Activated CD4-positive, alpha-beta T cell treated with anti-CD3 and anti-CD28 coated beads, Interleukin-2, amount 10 ng/mL, durations not matched to agents 7 days and 5 days (primary cell): ENCODE measurements at places on chromosomes 2 and 18. TPM values are rescaled to one million over a fixed set of nuclear protein-coding genes. Genes with fewer than 3 reads are reported as not detected.

- no peak for DNase-seq
These were observed 42.8 kb upstream of the COL3A1 start for GRCh38 chr2:188931361-188931760.

AOX1 gene
- total RNA-seq, result 0.22 TPM

ATRAID gene
- total RNA-seq, result 81.8 TPM

PRKAG3 gene
- total RNA-seq, result not detected

DNA sequence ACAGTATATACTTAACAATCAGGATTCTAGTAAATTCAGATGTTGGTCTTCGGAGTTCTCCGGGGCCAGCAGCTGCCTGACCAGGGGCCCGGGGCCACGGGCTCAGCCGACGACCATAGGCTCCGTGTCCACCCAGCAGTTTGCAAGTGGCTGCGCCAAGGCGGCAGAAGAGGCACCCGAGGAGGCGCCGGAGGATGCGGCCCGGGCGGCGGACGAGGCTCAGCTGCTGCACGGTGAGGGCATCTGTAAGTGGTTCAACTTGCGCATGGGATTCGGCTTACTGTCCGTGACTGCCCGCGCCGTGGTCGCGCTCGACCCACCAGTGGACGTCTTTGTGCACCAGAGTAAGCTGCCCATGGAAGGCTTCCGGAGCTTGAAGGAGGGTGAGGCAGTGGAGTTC, 136.3 kb downstream of the NUP35 start:
- no peak for DNase-seq

- no peak for DNase-seq
These were observed at the start of gene GTF2A1L for GRCh38 chr2:48617618-48618017. Gene GTF2A1L (plus strand): TSS chr2:48617856. CDS start chr2:48617875, 19 bp downstream.

DNA sequence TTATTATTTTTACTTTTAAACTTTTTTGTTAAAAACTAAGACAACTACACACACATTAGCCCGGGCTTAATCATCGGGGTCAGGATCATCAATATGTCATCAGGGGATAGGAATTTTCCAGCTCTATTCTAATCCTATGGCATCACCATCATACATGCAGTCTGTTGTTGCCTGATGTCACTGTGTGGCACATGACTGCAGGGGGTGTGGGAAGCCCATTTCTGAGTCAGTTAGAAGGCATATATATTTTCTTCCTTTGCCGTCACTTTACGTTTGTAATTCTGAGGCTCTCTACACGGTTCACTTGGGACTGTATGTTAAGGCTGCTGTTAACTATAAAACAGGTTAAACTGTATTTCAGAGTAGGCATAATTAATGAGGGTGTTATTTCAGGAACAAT, 144.4 kb upstream of the ITGA6 start:
- no peak for DNase-seq

DNA sequence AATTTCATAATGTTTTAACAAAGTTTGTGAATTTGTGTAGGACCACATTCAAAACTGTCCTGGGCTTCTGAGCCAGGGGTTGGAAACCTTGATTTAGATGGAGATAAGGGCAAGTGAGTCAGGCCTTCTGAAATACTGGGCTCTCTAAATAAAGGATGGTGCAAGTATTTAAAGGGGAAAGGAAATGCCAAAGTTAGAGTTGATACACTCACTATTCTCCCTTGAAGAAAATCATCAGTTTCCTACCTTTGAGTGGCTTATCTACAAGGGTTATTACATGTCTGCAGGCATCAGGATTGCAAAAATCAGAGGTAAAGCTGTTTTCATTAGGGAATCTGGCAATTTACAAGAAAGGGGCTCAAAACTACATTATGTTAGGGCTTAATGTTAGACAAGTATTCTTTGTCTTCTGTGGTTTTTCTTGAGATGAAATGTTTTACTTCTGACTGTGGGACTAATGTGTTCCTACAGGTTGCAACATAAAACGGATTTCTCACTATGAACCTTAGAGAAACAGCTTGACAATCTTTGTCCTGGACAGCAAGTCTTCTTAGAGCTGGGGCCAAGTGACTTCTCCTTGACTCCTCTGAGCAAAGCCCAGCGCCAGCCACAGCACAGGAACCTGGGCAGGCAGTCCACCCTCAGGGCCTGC, 31.1 kb downstream of the RNU4ATAC start:
- no peak for DNase-seq

- no peak for DNase-seq
These were observed 78.9 kb upstream of the YWHAQ start for GRCh38 chr2:9709539-9710285.
